ENCODE measurements at places on chromosomes 12 and 14. TPM values are rescaled to one million over a fixed set of nuclear protein-coding genes. Genes with fewer than 3 reads are reported as not detected.
A peak's percentile ranks its signal among the peaks of the same experiment; 100 is the strongest.

DNA sequence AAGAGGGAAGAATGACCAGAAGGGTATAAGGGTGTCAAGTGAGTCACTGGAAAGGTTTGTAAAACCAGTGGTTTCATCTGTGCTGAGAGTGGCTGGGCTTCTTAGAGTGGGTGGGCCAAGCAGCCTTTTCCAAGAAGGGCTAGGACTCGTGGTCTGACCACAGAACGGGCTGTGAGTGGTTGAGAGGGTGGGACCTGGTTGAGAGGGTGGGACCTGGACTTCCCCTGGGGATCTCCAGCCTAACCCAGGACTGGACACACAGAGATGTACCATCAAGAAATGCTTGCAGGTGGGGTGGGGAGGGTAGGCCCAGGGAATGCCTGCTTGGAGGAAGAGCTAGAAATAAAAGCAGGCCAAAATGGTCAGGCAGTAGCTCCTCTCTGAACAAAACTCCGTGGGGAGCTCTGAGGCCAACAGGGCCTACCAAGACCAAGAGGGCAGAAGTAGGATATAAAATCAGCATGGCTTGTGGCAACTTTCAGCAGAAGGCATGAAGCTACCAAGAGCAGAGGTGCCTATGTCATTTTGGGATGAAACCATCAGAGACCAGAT, 140.5 kb downstream of the FOXN3 start:
- DNase-seq, result peak; percentile 38

DNA sequence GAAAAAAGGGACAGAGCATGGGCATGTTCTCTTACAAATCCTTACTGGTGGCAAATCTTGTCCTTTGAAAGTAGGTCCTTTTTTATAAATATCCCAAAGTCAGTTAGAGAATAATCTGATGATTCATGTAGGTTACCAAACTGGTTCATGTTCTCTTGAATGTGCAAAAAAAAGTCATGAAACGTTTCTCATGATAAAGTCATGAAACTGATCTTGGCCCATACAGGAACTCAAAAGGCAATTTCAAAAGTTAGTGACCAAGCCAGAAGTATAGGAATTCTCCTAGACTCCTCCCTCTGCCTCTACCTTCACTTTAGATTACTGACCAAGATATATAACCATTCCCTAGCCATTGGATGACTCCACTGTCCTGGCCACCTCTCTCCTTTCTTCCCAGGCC, 27.3 kb upstream of the SPTSSA start:
- DNase-seq, result no peak

GRCh38 chr14:91221270-91221669, 23.2 kb downstream of the GPR68 start:
- DNase-seq, result no peak

- DNase-seq, result peak; percentile 70
Observed at GRCh38 chr14:68784978-68785533, 7.8 kb downstream of the ZFP36L1 start.

- no peak for DNase-seq
Observed at GRCh38 chr12:25950329-25951115, 8.0 kb upstream of the RASSF8 start.

- DNase-seq, result no peak
Observed at GRCh38 chr12:21691515-21691914, 33.9 kb upstream of the LDHB start.

- DNase-seq, result peak; percentile 64
Observed at GRCh38 chr14:77580964-77581505, 35.4 kb downstream of the SPTLC2 start.

GRCh38 chr12:118188690-118189371, 52.9 kb downstream of the PEBP1 start:
- DNase-seq, result no peak

GRCh38 chr14:56378475-56378877, 201.1 kb upstream of the TMEM260 start:
- DNase-seq, result no peak

- no peak for DNase-seq
Observed at GRCh38 chr14:28767030-28767852, 654 bp downstream of the FOXG1 start.

GRCh38 chr12:75982169-75982564, 49.4 kb downstream of the PHLDA1 start:
- DNase-seq, result no peak

GRCh38 chr12:52305921-52306705, 14.8 kb upstream of the KRT81 start:
- no peak for DNase-seq

GRCh38 chr14:22522466-22522957, 66.5 kb downstream of the DAD1 start:
- DNase-seq, result no peak

- DNase-seq, result no peak
Observed at GRCh38 chr12:28611449-28611848, 421.2 kb downstream of the CCDC91 start.

DNA sequence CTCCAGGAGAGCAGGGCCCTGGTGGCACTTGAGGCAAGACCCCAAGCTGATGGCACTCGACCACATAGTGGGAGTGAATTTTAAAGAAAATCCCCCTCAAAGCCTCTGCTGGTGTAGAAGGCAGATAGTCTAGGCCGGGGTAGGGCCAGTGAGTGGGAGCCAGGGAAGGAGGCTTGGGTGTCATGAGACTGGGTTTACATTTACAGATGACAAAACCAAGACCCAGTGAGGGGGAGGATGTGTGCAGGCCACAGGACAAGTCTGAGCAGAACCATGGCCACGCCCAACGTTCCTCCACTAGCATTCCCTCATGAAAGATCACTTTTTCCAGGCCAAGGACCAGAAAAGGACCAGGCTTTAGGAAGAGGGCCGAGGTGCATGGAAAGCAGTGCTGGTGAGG, 42.0 kb downstream of the EVL start:
- no peak for DNase-seq

GRCh38 chr12:93507165-93507564, 39.9 kb downstream of the MRPL42 start:
- DNase-seq, result no peak

GRCh38 chr12:123617580-123617979, 15.7 kb downstream of the DDX55 start:
- no peak for DNase-seq

GRCh38 chr14:61690982-61691381, 4.3 kb upstream of the HIF1A start:
- no peak for DNase-seq

GRCh38 chr12:19992311-19992710, 376.0 kb upstream of the PDE3A start:
- peak; percentile 18 for DNase-seq

- no peak for DNase-seq
Observed at GRCh38 chr12:56537546-56537945, 15.9 kb downstream of the RBMS2 start.

GRCh38 chr14:66224492-66225178, 261.5 kb upstream of the CCDC196 start:
- no peak for DNase-seq

DNA sequence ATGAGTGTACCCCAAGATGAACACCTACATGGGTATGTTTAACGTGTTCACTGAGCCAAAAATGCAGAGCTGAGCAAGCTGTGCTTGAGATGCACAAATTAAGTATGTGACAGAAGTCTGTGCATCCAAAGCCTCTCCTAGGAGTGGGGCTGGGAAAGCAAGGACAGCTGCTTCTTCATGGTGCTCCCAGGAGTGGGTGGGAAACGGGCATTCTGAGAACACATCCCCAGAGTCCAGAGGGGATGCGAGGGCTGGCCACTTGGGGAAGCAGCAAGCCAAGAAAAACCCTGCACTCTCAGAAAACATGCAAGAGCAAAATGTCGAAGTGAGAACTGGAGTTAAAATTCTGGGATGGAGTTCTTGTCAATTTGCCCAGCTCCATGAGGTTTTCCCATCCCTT, 414.3 kb downstream of the BCAT1 start:
- no peak for DNase-seq

- no peak for DNase-seq
Observed at GRCh38 chr14:106067935-106068334, 541.6 kb downstream of the TMEM121 start.

DNA sequence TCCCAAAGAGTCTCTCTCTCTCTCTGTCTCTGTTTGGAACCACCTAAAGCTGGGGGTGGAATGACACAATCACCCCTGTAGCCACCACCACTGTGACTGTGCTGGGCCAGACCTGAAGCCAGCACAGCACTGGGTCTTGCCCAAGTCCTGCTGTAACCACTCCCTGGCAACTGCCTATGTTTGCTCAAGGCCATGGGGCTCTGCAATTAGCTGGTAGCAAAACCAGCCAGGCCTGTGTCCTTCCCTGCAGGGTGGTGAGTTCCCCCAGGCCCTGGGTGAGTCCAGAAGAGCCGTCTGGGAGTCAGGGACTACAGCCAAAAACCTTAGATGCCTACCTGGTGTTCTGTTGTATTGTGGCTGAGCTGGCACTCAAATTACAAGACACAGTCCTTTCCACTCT, 50.8 kb downstream of the DGLUCY start:
- no peak for DNase-seq

GRCh38 chr12:130405332-130405731, 67.6 kb downstream of the PIWIL1 start:
- no peak for DNase-seq

GRCh38 chr12:115583591-115583990, 693.9 kb downstream of the MED13L start:
- DNase-seq, result no peak

GRCh38 chr14:101082436-101083384, 179.2 kb upstream of the RTL1 start:
- DNase-seq, result no peak

- DNase-seq, result no peak
Observed at GRCh38 chr12:28543021-28543890, 353.0 kb downstream of the CCDC91 start.

DNA sequence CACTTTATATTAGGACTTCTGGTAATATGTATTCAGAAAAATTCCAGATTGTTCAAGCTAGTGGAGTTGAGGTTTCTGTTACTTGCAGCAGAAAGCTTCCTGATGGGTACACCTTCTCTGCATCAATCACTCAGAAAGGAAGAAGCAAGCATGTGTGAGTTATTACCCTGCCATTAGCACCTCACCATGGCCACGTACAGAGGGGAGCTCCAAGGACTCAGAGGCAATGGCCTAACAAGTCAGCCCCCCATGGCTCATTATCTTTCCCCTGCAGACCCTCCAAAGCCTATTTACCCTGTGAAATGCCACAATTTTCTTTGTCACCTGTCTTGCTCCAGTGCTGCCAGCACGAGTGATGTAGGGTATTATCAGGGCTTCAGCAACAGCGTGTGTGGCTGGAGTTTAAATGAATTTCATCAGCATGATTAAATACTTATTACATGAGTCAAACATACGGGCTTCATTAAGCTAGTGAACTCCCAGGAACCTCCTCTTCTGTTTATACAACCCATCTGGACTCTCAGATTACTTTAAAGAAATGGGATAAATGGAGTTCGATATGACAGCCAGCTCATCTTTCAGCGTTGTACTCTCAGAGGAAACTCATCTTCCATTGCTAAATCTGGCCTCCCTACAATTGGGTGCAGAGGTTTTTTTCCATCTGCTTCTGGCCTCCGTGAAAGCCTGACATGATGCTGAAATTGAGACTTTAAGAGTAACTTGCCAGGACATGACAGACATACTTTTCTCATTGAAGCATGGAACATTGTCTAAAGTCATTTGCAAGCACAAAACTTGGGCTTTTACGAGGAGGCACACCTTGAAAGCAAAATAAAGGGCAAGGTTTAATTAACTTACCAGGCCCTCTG, 135.9 kb downstream of the TMEM30B start:
- DNase-seq, result peak; percentile 41

DNA sequence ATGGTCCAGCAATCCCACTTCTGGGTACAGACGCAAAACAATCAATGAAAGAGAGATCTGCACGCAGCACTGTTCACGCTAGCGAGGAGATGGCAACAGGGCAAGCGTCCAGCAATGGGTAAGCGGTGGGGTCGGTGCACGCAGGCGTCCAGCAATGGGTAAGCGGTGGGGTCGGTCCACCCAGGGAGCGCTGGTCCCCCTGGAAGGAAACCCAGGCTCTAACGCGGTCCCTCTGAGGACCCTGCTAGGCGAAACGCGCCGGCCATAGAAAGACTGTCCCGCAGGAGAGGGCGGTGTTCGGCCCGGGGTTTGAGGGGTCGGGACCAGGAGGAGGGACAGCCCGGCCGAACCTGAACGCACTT, 618 bp upstream of the PGAM5 start:
- DNase-seq, result no peak

- DNase-seq, result no peak
Observed at GRCh38 chr14:99028041-99028440, 244.0 kb downstream of the BCL11B start.

DNA sequence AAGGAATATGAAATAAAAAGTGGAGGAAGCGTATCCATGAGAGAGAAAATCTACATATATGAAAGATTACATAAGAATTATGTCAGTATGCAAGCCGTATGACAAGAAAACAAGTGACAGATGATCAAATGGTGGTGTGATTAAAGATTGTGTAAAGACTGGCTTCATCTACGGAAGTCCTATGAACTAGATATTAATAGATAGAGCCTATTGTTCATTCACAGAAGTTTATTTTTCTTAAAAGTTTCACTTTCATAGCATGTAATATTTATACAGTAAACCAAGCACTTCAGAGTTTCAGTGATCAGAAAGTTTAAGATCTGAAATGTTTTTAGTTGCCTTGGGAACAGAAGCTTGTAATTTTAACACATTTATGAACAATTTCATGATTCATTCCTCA, 84.5 kb downstream of the VRK1 start:
- DNase-seq, result no peak

GRCh38 chr12:14239935-14240872, 125.3 kb upstream of the ATF7IP start:
- no peak for DNase-seq

Gene KRT73
- total RNA-seq, result not detected

Gene PRR4
- not detected for total RNA-seq

Gene PNMA1
- total RNA-seq, result 41.4 TPM

Gene AQP6
- not detected for total RNA-seq

Gene ADAM21
- total RNA-seq, result not detected

Gene WNT5B
- 4.9 TPM for total RNA-seq

Gene PTPRO
- total RNA-seq, result 0.54 TPM

Gene SLCO1C1
- not detected for total RNA-seq
